ENCODE measurements at places on chromosomes 11 and 22.

- no peak for DNase-seq
These were observed 882.7 kb downstream of the BRD1 start for GRCh38 chr22:48944751-48945620.

DNA sequence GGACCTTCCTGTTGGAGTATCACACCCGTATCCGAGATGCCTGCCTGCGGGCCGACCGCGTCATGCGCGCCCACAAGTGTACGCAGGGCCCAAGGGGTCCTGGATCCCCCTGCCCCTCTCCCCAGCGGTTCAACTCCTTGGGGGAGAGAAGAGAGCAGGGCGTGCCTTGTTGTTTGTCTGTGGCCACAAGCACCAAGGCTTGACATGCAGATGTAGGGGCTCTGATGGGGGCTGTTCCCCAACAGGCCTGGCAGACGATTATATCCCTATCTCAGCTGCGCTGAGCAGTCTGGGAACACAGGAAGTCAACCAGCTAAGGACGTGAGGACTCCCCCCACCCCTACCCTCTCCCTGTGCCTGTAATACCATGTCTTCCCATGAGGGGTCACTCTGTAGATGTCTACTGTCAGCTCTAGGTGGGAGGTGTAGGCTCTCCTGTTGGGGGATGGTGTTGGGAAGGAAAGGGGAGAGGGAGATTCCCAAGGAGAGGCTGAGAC is 6.8 kb downstream of the CFL1 start:
- DNase-seq = no peak

DNA sequence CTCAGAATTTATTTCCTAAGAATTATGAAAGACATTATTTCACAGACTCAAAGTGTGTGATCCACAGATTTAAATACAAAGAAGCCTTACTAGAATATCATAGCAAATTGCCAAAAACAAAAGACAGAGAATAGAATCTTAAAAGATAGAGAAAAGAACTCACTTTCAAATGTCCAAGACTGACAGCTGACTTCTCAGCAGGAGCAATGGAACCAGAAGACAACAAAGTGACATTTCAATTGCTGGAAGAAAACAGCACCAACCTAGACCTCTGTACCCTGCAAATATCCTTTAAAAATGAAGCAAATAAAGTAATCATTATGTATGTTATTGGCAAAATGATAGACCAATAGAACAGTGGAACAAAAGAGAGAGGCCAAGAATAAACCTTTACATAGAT is 109.2 kb downstream of the TTC17 start:
- DNase-seq = no peak

DNA sequence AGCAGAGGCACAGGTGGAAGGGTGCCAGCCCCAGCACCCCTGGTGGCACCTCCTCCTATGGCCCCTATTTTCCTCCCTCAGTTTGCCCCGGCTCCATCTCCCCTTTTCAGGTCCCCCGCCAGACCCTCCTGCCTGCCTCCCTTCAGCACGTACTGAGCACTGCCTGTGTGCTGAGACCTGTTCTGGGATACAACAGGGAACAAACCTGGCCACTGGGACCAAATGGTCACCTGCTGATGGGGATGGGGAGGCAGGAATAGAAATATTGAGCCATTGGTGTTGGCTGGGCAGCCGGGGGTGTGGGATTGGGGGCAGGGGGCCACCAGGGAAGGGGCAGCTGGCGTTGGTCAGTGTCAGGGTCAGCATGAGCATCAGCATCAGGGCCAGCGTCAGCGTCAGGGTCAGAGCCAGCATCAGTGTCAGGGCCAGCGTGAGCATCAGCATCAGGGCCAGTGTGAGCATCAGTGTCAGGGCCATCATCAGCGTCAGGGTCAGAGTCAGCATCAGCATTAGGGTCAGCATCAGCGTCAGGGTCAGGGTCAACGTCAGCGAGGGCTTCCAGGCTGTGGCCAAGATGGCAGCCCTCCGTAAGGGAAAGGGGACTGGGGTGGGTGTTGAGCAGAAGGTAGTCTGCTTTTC is 7.5 kb downstream of the ZNF74 start:
- DNase-seq = no peak

GRCh38 chr22:50114221-50115021 is 24.6 kb downstream of the MOV10L1 start:
- no peak for DNase-seq

DNA sequence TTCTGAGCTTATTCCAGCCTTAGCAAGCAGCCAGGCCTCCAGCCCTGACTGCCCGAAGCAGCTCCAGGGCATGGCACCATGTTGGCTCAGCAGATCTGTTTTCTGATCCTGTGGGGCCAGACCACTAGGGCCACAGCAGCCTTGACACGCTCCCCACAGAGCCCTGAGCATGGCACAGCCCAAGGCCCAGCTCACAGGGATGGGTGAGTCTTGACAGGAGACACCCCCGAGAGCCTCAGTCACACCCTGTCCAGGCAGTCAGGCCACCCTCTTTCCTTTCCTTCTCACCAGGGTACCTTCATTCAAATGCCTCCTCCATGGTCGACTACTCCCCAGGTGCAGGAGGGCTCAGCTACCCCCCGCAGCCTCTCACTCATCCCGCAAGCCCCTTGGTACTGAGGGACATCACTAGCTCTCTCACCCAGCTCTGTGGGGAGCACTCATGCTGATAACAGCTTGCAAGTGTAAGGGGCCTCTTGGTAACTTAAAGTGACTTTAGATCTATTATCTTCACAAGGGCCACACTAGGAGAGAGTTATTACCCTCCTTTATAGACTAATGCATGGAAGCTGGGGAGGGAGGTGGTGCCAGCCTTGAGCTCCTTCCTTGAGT is 3.9 kb upstream of the CDC42BPG start:
- DNase-seq = no peak

DNA sequence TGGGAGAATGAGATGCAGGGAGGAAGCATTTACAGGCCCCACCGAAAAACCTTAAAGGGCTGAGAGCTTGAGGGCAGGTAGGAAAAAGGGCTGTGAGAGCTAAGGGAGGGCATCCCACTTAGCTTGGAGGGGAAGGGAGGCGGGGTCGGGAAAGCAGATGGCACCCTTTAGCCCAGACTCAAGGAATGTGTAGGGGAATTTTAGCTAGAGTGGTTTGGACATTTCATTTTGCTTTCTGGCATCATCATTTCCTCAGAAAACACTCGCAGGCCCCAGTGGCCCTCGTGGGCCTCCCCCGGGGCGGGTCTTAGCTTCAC is 846 bp upstream of the STIM1 start:
- no peak for DNase-seq

DNA sequence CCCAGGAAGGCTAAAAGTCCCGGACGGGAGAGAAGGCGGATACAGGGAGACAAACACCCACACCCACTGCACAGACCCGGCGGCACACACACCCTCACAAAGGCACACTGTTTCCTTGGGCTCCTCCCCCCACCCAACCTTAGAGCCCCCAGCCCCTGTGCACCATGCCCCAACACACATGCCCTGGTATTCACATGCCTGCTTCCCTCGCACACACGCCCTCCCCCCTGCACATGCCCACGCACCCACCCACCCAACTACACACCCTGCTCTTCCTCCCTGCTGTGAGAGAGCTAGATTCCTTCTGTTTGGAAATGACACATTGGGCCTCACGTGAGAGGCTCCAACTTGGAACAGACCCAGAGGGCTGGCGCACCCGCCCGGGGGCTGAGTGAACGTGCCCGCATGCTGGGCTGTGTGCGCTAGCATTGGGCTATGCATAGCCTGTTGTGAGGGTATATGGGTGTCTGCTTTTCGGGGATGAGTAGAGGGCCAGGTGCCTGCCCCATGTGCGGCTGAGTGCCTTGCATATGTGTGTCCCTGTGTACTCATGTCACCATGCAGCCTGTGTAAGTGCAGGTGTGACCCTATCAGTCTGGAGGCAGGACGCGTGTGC is 518 bp upstream of the CHRM1 start:
- DNase-seq = no peak

- no peak for DNase-seq
These were observed 121.1 kb upstream of the SPON1 start for GRCh38 chr11:13841393-13841792.

- DNase-seq = no peak
These were observed 210.4 kb upstream of the B3GAT1 start for GRCh38 chr11:134622458-134622857.

GRCh38 chr11:35427071-35427470 is 7.7 kb upstream of the SLC1A2 start:
- DNase-seq = no peak

DNA sequence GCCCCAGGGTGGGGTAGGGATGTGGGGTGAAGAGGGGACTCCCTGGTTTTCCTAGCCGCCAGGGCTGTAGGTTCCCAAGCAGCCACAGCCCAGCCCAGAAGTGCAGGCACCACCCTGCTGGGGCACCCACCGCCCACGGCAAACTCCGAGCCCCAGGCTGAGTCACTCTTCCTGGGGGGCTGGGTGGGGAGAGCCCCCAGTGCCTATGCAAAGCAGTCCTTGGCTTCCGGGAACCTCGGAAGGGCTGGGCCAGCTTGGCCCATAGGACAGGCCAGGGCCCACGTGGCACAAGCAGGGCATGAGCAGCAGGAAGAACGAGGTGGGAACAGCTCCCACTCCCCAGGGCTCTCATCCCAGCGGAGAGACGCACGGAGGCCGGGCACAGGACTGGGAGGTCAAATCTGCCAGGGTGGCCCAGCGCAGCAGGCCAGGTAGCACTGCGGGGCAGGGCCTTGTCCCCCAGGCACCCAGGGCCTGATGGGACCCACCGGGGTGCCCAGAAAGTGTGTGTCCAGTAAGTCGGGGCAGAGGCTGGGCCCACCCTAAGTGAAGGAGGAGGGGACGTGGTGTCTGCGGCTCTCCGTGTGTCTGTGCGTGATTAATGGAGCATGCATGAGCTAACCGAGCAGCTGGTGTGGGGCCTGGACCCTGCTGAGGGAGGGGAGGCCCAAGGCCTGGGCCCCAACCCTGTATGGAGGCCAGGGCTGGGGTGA is 4.6 kb upstream of the IL17REL start:
- peak; percentile 77 for DNase-seq

- DNase-seq = no peak
These were observed 371.8 kb upstream of the CHORDC1 start for GRCh38 chr11:90594658-90595057.

- DNase-seq = no peak
These were observed 54.9 kb upstream of the PRR5 start for GRCh38 chr22:44647141-44647540.

- DNase-seq = no peak
These were observed 14.7 kb downstream of the GP1BB start for GRCh38 chr22:19737846-19738663.

- no peak for DNase-seq
These were observed 60.6 kb downstream of the DGCR2 start for GRCh38 chr22:19061471-19062138.

GRCh38 chr11:36258730-36259360 is 30.4 kb downstream of the COMMD9 start:
- DNase-seq = peak; percentile 9

GRCh38 chr22:35425971-35426800 is 26.2 kb downstream of the MCM5 start:
- no peak for DNase-seq

GRCh38 chr11:32171445-32171844 is 80.6 kb downstream of the RCN1 start:
- DNase-seq = no peak

- DNase-seq = no peak
These were observed 1.9 kb upstream of the P2RY6 start for GRCh38 chr11:73270016-73270854.

- DNase-seq = no peak
These were observed 34.1 kb upstream of the CRTAM start for GRCh38 chr11:122804161-122804560.

GRCh38 chr11:95985174-95985808 is 61.4 kb upstream of the MTMR2 start:
- DNase-seq = no peak

GRCh38 chr11:127925475-127925874 is 661.9 kb downstream of the ETS1 start:
- no peak for DNase-seq

- DNase-seq = no peak
These were observed 171.3 kb downstream of the BLID start for GRCh38 chr11:121944556-121945230.

DNA sequence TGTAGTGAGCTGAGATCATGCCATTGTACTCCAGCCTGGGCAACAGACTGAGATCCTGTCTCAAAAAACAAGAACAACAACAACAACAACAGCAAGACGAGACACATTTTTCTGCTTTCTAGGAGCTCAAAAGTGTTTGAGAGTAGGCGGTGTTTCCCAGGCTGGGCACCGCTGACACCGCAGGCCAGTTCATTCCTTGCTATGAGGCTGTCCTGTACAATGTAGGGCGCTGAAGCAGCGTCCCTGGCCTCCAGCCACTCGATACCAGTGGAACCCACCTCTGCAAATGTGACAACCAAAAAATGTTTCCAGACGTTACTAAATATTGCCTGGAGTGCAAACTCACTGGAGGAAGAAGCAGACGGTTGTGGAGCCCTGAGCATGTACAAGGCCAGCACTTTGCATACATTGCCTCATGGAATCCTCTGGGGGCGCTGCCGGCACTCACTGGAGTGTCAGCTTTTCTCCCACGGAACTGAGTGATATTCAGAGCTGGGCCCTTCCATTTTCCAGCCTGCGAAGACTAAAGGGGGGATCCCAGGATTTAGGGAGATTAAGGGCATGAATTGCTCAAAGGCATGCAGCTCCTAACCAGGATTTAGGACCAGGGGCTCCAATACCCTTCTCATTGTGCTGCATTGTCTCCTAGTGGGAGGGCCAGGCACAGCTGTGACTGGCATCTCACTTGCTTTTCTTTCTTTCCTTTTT is 5.8 kb upstream of the MIEF1 start:
- peak; percentile 46 for DNase-seq

DNA sequence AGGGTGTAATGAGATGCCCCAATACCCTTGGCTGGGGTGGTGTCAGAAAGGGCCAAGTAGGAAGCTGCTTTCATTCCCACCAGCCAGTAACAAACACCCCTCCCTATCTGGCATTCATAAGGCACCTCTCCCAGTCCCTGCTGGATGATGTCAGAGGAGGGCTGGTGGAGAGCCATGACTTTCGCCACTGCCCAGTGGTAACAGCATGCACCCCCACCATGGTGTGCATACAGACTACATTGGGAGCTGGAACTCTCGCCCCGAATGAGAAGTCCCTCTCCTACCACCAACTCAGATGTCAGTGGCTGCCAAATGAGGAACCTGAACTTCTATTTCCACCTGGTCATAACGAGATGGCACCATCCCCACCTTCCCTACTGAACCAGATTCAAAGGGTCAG is 73.3 kb downstream of the SGSM3 start:
- DNase-seq = no peak

DNA sequence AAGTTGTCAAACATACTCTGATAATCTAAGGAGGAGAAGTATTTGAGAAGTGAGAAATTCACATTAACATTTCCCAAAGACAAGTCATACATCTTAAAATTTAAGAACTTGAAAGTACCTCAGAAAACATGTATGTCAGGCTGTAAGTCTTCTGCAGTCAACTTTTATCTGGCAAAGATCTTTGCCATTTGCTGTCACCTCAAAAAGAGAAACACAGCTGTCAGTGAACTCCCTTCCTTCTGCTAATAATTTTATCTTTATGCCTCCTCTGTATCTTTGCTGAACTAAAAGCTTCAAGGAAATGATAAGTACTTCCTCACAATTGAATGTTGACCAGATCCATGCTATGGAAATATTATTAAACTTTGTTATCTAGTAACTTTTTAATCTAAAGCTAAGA is 18.7 kb downstream of the TTC17 start:
- no peak for DNase-seq

Measured in stimulated activated CD8-positive, alpha-beta memory T cell treated with anti-CD3 and anti-CD28 coated beads, Interleukin-2, amount 100 ng/mL, for 48 hours (primary cell).